ENCODE measurements at places on chromosomes 7 and 10. TPM values are rescaled to one million over a fixed set of nuclear protein-coding genes. Genes with fewer than 3 reads are reported as not detected.

DNA sequence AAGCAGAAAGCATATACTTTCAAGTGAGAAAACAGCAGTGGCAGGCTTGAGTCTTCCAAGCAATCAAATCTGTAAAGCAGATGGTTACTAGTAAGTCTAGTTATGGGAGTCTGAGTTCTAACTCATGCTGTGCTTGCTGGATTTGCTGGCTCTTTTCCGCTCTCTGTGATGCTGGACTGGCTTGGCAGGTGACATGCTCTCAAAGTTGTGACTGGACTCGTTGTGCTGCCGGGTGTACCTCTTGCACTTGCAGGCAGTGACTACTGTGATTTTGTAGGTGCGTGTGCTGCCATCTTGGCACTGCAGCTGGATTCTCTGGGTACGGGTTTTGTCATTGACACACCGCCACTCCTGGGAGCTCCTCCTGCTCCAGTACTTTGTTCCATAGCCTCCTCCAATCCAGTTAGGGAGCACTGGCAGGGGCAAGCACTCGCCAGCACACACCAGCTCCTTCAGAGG lies 3.1 kb downstream of the SOSTDC1 start:
- H3K27me3 ChIP-seq = no peaks in the 10 kb centered on the region
- H3K4me3 ChIP-seq = no peak overlapping the region
- DNase-seq = no peak
- no peak overlapping the region for H3K27ac ChIP-seq
- H3K4me1 ChIP-seq = no peaks in the 10 kb centered on the region
- H3K36me3 ChIP-seq = no peaks in the 10 kb centered on the region

- DNase-seq = no peak
- no peak overlapping the region for H3K4me3 ChIP-seq
- H3K27me3 ChIP-seq = no peaks in the 10 kb centered on the region
- H3K27ac ChIP-seq = no peak overlapping the region
Measured at GRCh38 chr7:36683111-36683510, 41.2 kb downstream of the AOAH start.

SPOCK2 gene
- total RNA-seq = 1.1 TPM

- no peak for DNase-seq
- H3K27ac ChIP-seq = no peak overlapping the region
Measured at GRCh38 chr7:32519763-32520162, 24.5 kb downstream of the AVL9 start.
